Epithelial cell of umbilical artery (primary cell): ENCODE measurements at places on chromosomes 4 and X. TPM values are rescaled to one million over a fixed set of nuclear protein-coding genes. Genes with fewer than 3 reads are reported as not detected.

The WDR1 gene
- total RNA-seq = 447 and 452 TPM in 2 replicates

The UGT8 gene
- total RNA-seq = not detected in 2 replicates

The PNMA5 gene
- not detected in 2 replicates for total RNA-seq

The SUPT20HL2 gene
- not detected in 2 replicates for total RNA-seq

The ATP1B4 gene
- total RNA-seq = not detected in 2 replicates

The NPY1R gene
- total RNA-seq = under 0.01 and 0.15 TPM in 2 replicates

The SLC6A8 gene
- total RNA-seq = 3.0 and 6.2 TPM in 2 replicates

The FREM3 gene
- total RNA-seq = not detected in 2 replicates

The PRDM8 gene
- total RNA-seq = 1.1 and 2.3 TPM in 2 replicates

The TAF7L gene
- total RNA-seq = 0.30 and 1.6 TPM in 2 replicates

The FGFR3 gene
- total RNA-seq = 0.30 and 1.9 TPM in 2 replicates
